Subcutaneous preadipocyte (primary cell): ENCODE measurements at places on chromosomes 5 and 9. TPM values are rescaled to one million over a fixed set of nuclear protein-coding genes. Genes with fewer than 3 reads are reported as not detected.

Gene INIP
- total RNA-seq: 16.2 and 19.9 TPM in 2 replicates

Gene TYRP1
- 0.20 and 0.73 TPM in 2 replicates for total RNA-seq

Gene OR1J2
- 0.20 and 0.73 TPM in 2 replicates for total RNA-seq

Gene RETREG1
- total RNA-seq: 2.7 and 5.1 TPM in 2 replicates

Gene CDC20B
- total RNA-seq: not detected in 2 replicates

Gene LIX1
- total RNA-seq: not detected in 2 replicates

Gene PDE4D
- 9.2 and 16.4 TPM in 2 replicates for total RNA-seq

Gene PCDHA12
- not detected in 2 replicates for total RNA-seq

Gene AMBP
- total RNA-seq: not detected in 2 replicates

Gene SLC24A2
- total RNA-seq: not detected in 2 replicates

Gene IL31RA
- 0.37 and 2.5 TPM in 2 replicates for total RNA-seq

Gene CNTNAP3B
- total RNA-seq: not detected in 2 replicates

Gene DMGDH
- total RNA-seq: 0.59 and 2.9 TPM in 2 replicates

Gene CNTNAP3
- not detected in 2 replicates for total RNA-seq

Gene NMUR2
- not detected in 2 replicates for total RNA-seq

Gene TAF11L5
- not detected in 2 replicates for total RNA-seq

Gene GSN
- total RNA-seq: 186 and 208 TPM in 2 replicates

Gene RGS3
- total RNA-seq: 13.2 and 17.6 TPM in 2 replicates

Gene DBH
- total RNA-seq: not detected in 2 replicates

Gene PCDHB8
- total RNA-seq: under 0.01 TPM in 2 replicates

Gene IFNB1
- total RNA-seq: not detected in 2 replicates

Gene PRXL2C
- total RNA-seq: 29.7 and 56.6 TPM in 2 replicates

Gene ZNF354C
- total RNA-seq: 6.2 and 6.6 TPM in 2 replicates

Gene CFAP157
- not detected in 2 replicates for total RNA-seq

Gene TCOF1
- 20.2 and 34.0 TPM in 2 replicates for total RNA-seq

Gene ACOT12
- total RNA-seq: not detected in 2 replicates

Gene SLC23A1
- not detected in 2 replicates for total RNA-seq

Gene KIF12
- total RNA-seq: not detected in 2 replicates

Gene BARHL1
- not detected in 2 replicates for total RNA-seq

Gene PCDHGB5
- total RNA-seq: 8.8 and 12.1 TPM in 2 replicates

Gene TERT
- not detected in 2 replicates for total RNA-seq

Gene CCDC152
- total RNA-seq: 2.6 and 3.3 TPM in 2 replicates

Gene SIL1
- total RNA-seq: 39.5 and 51.4 TPM in 2 replicates

Gene CAMLG
- 33.2 and 42.6 TPM in 2 replicates for total RNA-seq

Gene SPINK7
- not detected in 2 replicates for total RNA-seq

Gene TAF1L
- not detected in 2 replicates for total RNA-seq

Gene ZNF79
- 6.6 and 9.4 TPM in 2 replicates for total RNA-seq

Gene SLC34A3
- not detected in 2 replicates for total RNA-seq

Gene LCN9
- total RNA-seq: not detected in 2 replicates

Gene PLPP7
- total RNA-seq: 7.8 and 13.6 TPM in 2 replicates

Gene CDKN2A
- total RNA-seq: 24.0 and 26.5 TPM in 2 replicates

Gene NR5A1
- total RNA-seq: not detected in 2 replicates

Gene PCDHB3
- total RNA-seq: 0.20 and 0.73 TPM in 2 replicates

Gene PCDHGC4
- total RNA-seq: 2.2 and 2.7 TPM in 2 replicates

Gene PCA3
- under 0.01 TPM in 2 replicates for total RNA-seq

Gene JAK2
- 5.5 and 5.9 TPM in 2 replicates for total RNA-seq

Gene LCN15
- total RNA-seq: not detected in 2 replicates

Gene IRGM
- under 0.01 and 0.20 TPM in 2 replicates for total RNA-seq

Gene OTP
- total RNA-seq: not detected in 2 replicates

Gene NSG2
- total RNA-seq: not detected in 2 replicates

Gene FAM163B
- total RNA-seq: not detected in 2 replicates

Gene PRDM9
- total RNA-seq: not detected in 2 replicates

Gene HTR1A
- not detected in 2 replicates for total RNA-seq

Gene MORN5
- total RNA-seq: not detected in 2 replicates

Gene NPR2
- 21.3 and 26.5 TPM in 2 replicates for total RNA-seq

Gene GABRA1
- not detected in 2 replicates for total RNA-seq

Gene SUSD3
- 1.2 and 4.0 TPM in 2 replicates for total RNA-seq

Gene SPINK4
- total RNA-seq: not detected in 2 replicates

Gene FAM78A
- total RNA-seq: 0.59 and 0.73 TPM in 2 replicates

Gene SH3RF2
- total RNA-seq: 0.20 TPM in 1 of 2 replicates, not detected in the other
